ENCODE measurements at places on chromosomes 7 and 10.

GRCh38 chr7:54802841-54803240 is 43.8 kb upstream of the SEC61G start:
- DNase-seq = no peak

- DNase-seq = no peak
These were observed 22.0 kb downstream of the NHLRC2 start for GRCh38 chr10:113876461-113876860.

DNA sequence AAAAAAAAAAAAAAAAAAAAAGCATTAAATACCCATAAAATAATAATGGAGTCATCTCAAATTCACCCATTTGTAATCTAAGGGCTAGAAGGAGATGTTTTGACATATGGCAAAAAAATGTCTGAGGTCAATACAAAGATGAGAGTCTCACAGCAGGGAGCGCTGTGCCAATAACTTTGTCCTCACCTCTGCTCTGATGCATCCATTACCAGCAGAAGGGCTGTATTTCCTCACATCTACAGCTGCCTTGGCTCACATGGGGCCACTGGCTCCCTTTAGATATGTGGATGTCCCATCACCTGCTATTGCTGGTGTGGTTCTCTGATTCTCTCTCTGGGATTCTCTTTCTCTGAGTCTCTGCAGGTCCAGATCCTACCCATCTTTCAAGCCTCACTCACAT is 90.3 kb upstream of the FAM133B start:
- DNase-seq = no peak

- DNase-seq = no peak
These were observed 70.2 kb downstream of the PRTFDC1 start for GRCh38 chr10:24882047-24882698.

DNA sequence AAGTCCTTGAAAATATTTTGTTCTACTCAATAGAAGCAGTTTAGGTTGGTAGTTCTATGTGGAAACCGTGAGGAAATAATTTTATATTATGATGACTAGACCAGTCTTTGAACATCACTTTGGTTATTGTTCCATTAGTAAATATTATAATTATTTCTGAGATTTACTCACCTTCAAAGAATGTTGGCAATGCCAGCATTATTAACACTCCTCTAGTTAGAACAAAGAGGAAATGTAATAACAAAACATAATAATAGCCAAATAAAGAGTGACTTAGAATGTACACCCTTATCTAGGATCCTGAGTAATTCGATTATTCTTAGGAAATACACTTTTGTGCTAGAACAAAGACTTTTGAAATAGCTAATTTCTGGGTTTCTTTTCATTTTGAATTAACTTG is 121.1 kb downstream of the CFTR start:
- no peak for DNase-seq

- DNase-seq = no peak
These were observed 377.2 kb downstream of the TNS3 start for GRCh38 chr7:47204709-47205108.

DNA sequence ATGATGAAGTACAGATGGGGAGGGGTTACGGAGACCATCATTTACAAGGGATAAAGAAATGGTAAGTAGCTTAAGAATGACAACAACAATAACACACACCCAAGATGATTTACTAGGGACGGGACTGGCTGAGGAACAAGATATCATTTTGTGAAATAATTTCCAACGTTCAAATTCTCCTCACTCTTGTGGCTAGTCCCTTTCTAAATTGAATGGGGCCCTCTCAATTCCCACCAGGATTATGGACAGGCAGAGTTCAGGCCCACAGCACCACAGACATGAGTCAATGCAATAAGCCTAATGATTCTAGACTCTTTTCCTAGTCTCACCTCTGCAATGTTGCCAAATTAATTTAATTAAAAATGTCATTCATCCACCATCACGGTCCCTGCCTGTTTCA is 448.1 kb downstream of the KCNMA1 start:
- DNase-seq = peak; percentile 7

GRCh38 chr7:158979635-158980351 is 123.4 kb downstream of the DYNC2I1 start:
- no peak for DNase-seq

All from retina (tissue), 1 donor.